ENCODE measurements at places on chromosomes 7 and 10. TPM values are rescaled to one million over a fixed set of nuclear protein-coding genes. Genes with fewer than 3 reads are reported as not detected.

Gene AKR1C1
- 84.2 TPM for total RNA-seq

Gene FKBP6
- not detected for total RNA-seq

Gene HYAL4
- not detected for total RNA-seq

Gene CDK6
- 31.0 TPM for total RNA-seq

Gene CCDC71L
- total RNA-seq, result 21.5 TPM

Gene SPDYE8
- total RNA-seq, result not detected

Gene MNX1
- not detected for total RNA-seq

Gene OPN1SW
- total RNA-seq, result not detected

Gene LRRN3
- total RNA-seq, result 0.31 TPM

Gene GBF1
- total RNA-seq, result 39.5 TPM

Gene CLRN3
- total RNA-seq, result not detected

Gene NCAPG2
- total RNA-seq, result 11.7 TPM

Gene LRRC18
- total RNA-seq, result not detected

Gene ARHGEF35
- 5.3 TPM for total RNA-seq

Gene CCDC3
- 114 TPM for total RNA-seq

Gene MINPP1
- total RNA-seq, result 11.6 TPM

Gene C10orf67
- total RNA-seq, result 1.2 TPM

Gene SFTPD
- 0.36 TPM for total RNA-seq

Gene LAMB1
- 303 TPM for total RNA-seq

Gene NPTX2
- total RNA-seq, result 3.8 TPM

Gene RELN
- total RNA-seq, result 168 TPM

Gene TAS2R41
- not detected for total RNA-seq

Gene MYPN
- total RNA-seq, result 0.13 TPM

Gene PRSS2
- 6.0 TPM for total RNA-seq

Gene KCP
- 1.8 TPM for total RNA-seq

Gene NYAP1
- total RNA-seq, result 9.1 TPM

Gene ASAH2
- 4.0 TPM for total RNA-seq

Gene TMEM139
- total RNA-seq, result 10.9 TPM

Gene SPRN
- 0.13 TPM for total RNA-seq

Gene IL15RA
- total RNA-seq, result 9.6 TPM

Gene GHRHR
- 1.2 TPM for total RNA-seq

Measured in sciatic nerve (tissue), 2 donors.